ENCODE measurements at places on chromosomes 3 and 15. TPM values are rescaled to one million over a fixed set of nuclear protein-coding genes. Genes with fewer than 3 reads are reported as not detected.

Gene XYLB
- total RNA-seq, result 0.63 TPM

Gene OR5H14
- not detected for total RNA-seq

Gene NR2E3
- total RNA-seq, result not detected

Gene MESP1
- total RNA-seq, result not detected

Gene GOLGA8H
- total RNA-seq, result 0.21 TPM

Gene GP9
- total RNA-seq, result 28.1 TPM

Gene PFN2
- total RNA-seq, result 9.4 TPM

Gene SCAANT1
- not detected for total RNA-seq

Gene MRAS
- total RNA-seq, result 5.8 TPM

Gene CCDC54
- not detected for total RNA-seq

Gene ZNF662
- 1.2 TPM for total RNA-seq

Gene SLC22A14
- 0.10 TPM for total RNA-seq

Gene RRP9
- 2.7 TPM for total RNA-seq

Gene VPS8
- total RNA-seq, result 93.7 TPM

Gene SLC12A1
- total RNA-seq, result not detected

Gene GNB4
- 22.6 TPM for total RNA-seq

Gene SAXO2
- 2.1 TPM for total RNA-seq

Gene MST1R
- 0.10 TPM for total RNA-seq

Gene TMEM207
- total RNA-seq, result not detected

Gene PLSCR2
- total RNA-seq, result not detected

Gene THAP10
- 0.10 TPM for total RNA-seq

Gene TRH
- 0.10 TPM for total RNA-seq

Gene PML
- total RNA-seq, result 23.1 TPM

Gene NMNAT3
- 1.5 TPM for total RNA-seq

Gene C3orf22
- not detected for total RNA-seq

Gene ZKSCAN7
- 0.42 TPM for total RNA-seq

Gene ERC2
- total RNA-seq, result 0.10 TPM

Data from mononuclear cell (primary cell).